ENCODE measurements at places on chromosomes 6 and 20. TPM values are rescaled to one million over a fixed set of nuclear protein-coding genes. Genes with fewer than 3 reads are reported as not detected.

DNA sequence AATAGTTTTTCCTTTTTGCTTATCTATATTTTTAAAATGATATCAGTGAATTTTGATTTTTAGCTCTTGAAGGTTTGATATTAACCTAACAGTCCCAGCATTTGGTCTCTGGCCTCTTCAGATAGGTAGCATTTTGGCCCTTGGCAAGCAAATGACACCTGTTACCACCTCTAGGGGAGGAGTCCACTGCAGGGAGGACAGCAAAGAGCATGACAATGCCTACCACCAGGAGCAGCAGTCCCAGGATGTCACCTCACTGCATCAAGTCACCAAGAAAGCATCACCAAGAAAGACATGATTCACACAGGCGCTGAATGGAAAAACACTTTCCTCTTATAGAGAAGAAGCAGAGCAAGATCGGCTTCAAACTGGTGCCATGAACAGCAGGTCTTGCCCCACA is 224.3 kb downstream of the UBE3D start:
- DNase-seq = no peak

Gene IRAK1BP1
- 4.5 TPM for total RNA-seq

DNA sequence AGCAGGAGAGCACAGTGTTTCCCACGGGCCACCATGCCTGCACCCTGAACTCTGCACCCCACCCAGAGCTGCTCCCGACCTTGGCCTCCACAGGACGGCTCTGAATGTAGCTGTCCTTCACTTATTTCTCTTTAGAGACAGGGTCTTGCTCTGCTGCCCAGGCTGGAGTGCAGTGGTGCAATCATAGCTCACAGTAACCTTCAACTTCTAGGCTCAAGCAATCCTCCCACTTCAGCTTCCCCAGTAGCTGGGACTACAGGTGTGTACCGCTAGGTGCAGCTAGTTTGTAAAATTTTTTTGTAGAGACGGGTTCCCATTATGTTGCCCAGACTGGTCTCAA is 130.9 kb downstream of the AGPAT4 start:
- DNase-seq = no peak

DNA sequence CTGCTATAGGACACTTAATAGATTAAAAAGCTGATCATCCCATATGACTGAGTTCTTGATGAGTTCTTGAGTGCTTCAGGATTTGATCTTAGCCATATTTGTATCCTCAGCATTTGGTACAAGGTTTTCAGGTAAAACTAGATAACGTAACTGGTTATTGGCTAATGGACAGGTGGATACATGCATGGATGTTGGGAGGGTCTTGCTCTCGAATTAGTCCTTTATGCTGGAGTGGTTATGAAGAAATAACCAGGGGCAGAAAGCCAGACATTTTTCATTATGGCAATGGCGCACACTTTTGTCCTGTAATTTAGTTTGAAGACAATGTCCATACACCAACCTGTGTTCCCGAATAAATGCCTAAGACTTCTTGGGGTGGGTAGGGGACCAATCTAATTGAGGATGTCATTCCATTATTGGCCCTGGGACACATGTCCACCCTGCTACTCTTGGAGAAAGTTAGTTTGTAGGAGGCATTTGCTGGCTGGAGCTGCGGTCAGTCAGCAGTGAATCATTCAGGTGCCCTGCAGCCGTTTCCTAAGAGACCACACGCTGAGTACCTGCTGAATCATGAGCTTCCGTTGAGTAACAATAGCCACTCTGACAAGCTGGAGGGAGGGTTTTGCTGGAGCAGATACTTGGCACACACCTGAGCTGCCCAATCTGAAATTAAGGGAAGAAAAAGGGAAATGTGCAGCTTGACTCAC is 194.4 kb downstream of the FOXA2 start:
- peak; percentile 91 for DNase-seq

GRCh38 chr6:148347441-148348054 is 4.9 kb downstream of the SASH1 start:
- DNase-seq = no peak

Gene F13A1
- 1.6 TPM for total RNA-seq
